ENCODE measurements at places on chromosomes 16 and 17.

DNA sequence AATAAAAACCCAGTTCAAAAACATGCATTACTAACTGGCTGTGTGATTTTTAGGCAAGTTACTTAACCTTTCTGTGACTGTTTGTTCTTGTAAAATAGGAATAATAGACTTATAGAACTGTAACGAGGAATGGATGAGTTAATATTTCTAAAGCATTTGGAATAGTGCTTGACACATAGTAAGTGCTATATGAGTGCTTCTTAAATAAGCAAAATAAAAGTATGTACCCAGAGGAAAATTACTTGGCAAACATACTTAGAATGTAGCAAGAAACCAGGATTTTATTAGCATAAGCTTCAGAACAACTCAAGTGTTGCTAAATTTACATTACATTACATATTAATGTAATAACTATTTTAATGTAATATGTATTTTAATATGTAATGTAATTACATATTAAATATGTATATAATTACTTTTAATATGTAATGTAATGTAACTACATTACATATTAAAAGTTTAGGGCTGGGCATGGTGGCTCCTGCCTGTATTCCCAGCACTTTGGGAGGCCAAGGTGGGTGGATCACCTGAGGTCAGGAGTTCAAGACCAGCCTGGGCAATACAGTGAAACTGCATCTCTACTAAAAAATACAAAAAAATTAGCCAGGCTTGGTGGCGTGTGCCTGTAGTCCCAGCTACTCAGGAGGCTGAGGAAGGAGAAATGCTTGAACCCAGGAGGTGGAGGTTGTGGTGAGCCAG lies 14.2 kb downstream of the NFAT5 start:
- no peak for DNase-seq

GRCh38 chr17:79625706-79626105 lies 14.9 kb upstream of the RBFOX3 start:
- DNase-seq, result no peak

- DNase-seq, result no peak
These were observed 2.1 kb downstream of the KRT33B start for GRCh38 chr17:41367426-41368075.

DNA sequence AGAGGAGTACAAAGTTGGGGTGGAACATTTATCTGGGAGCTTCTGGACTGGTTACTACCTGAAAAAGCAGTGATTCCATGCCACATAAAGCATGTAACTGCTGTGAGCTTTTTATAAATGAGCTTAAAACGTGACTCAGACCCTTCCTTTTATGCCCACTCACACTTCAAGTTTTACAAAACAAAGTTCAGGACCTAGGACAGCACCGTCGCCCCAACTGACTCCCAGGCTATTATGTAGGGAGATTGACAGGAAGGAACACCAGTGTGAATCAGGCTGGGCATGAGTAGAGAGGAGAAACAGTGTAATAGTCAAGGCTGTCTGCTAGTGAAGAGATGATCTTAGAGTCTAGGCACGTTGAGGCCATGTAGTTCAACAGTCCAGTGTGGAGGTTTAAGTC lies 91.6 kb upstream of the DNAH9 start:
- DNase-seq, result no peak

DNA sequence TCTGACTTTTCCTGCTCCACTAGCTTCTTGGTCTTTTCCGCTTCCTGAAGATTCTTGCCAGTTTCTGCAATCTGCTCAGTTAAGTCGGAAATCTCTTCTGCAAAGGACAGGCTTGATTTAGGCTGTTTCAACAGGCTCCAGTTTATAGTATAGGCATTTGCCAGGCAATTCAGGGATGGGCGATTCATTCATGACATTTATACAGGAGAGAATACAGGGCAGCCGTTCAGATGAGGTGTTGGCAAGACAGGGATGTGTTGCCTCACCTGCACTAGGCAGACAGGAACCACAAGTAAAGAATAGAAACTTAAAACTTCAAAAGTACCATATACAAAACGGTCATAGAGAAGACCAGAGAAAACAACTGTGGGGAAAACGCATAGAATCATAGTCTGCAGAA lies 61.7 kb downstream of the MYH13 start:
- no peak for DNase-seq

GRCh38 chr16:89902980-89903379 lies 15.7 kb upstream of the MC1R start:
- no peak for DNase-seq

DNA sequence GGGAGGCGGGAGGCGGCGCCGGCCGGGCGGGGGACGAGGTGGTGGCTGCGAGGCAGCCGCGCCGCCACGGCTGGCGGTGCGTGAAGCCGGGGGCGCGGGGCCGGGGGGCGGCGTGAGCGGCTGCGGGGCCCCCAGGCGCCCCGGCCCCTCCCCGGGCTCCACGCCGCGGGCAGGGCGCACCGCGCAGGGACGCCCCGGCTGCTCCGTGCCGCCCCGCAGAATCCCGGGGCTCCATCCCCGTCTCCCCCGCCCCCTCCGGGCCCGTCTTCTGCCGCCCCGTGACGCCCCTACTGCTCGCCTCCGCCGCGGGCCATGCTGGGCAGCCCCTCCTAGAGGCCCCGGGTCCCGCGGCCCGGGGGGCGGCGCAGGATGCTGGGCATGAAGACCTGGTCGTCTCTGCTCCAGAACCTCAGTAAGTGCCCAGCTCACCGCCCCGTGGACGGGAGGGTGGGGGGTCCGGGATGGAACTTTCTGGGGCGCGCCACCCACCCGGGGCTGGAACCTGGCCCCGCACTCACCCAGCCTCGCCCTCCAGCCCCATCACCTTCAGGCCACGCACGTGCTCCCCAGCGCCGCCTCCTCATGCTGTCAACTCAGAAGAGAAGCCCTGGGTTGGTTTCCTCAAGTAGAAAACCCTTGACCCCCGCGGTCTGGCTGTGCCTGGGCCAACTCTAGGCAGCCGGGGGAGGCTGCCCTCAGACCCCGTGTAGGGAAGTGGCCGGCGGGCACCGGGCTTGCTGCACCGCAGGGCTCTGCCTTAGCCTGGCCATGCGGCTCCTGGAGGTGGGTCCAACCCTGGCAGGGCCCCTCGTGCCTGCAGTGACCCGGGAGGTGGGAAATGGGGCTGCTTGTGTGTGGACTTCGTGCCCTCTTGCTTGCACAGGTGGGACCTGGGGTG lies 150.2 kb upstream of the GSE1 start:
- no peak for DNase-seq

DNA sequence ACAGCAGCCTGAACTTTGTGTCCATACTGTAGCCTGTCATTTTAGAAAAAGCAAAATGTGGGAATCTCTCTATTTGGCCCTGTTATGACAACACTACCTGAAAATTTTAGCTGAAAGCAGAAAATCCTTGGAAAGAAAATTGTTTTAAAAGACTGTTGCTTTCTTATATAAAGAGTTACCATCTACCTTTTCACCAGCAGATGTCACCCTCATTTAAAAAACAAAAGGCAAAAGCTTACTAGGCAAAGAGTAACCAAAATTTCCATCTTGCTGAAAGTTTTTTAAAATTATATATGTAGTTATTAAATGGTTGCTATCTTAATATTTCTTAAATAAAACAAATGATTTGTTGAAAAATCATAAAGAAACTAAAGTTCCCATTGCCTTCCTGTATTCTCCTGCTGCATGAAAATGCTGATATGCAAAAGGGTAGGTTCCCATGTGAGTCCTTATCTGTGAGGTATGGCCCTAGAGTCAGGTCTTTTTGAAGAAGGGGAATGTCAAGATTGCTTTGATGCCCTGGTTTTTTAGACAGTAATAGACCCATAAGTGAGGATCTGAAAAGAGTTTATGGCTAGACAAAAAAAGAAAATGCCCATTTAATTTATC lies 61.0 kb downstream of the TNRC6C start:
- no peak for DNase-seq

DNA sequence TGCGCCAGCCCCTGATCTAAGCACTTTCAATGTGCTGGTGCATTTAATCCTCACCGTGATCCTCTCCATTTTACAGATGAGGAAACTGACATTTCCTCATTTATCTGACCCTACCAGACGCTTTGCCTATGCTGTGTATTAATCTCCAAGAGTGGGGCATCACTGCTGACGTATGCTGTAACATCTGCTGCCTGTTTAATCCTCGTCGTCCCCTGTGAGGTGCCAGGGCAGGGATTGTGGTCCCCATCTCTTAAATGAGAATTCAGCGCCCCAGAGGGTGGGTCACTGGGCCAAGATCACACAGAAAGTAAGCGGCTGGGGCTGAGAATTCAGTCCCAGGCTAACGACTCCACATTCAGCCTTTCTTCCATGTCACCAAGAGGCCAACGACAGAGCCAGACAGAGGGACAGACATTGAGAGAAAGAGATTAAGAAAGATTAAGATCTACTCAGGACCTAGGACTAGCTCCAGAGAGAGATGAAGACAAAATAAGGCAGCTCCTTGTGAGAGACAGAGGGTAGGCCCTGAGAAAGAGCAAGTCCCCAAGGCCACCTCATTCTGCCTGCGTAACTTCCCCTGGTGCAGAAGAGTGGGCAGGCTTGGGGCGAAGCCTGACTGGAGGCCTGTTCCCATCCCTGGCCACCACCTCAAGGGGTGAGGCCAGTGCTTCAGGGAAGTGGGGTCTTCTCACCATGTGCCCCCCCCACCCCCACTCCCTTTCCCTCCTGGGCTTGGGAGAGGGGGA lies 13.5 kb downstream of the CACNA1G start:
- no peak for DNase-seq

- no peak for DNase-seq
These were observed 60.1 kb downstream of the TK2 start for GRCh38 chr16:66489818-66490217.

Data from CD4-positive, alpha-beta T cell treated with Interleukin-1 beta for 1 hour (primary cell).